Suppressor macrophage (primary cell): ENCODE measurements at places on chromosomes 6 and 20.

GRCh38 chr6:43077981-43078511 is 1.9 kb downstream of the PTK7 start:
- DNase-seq: no peak

- DNase-seq: no peak
Measured at GRCh38 chr6:69780585-69781178, 16.1 kb downstream of the LMBRD1 start.

GRCh38 chr6:16711546-16712254 is 49.6 kb downstream of the ATXN1 start:
- DNase-seq: peak; percentile 50

GRCh38 chr20:44810391-44811149 is at the start of gene RIMS4:
Gene RIMS4 (minus strand): TSS chr20:44810546. CDS start chr20:44810271, 275 bp downstream.
- no peak for DNase-seq

GRCh38 chr20:51528263-51529027 is 14.1 kb downstream of the NFATC2 start:
- DNase-seq: no peak

DNA sequence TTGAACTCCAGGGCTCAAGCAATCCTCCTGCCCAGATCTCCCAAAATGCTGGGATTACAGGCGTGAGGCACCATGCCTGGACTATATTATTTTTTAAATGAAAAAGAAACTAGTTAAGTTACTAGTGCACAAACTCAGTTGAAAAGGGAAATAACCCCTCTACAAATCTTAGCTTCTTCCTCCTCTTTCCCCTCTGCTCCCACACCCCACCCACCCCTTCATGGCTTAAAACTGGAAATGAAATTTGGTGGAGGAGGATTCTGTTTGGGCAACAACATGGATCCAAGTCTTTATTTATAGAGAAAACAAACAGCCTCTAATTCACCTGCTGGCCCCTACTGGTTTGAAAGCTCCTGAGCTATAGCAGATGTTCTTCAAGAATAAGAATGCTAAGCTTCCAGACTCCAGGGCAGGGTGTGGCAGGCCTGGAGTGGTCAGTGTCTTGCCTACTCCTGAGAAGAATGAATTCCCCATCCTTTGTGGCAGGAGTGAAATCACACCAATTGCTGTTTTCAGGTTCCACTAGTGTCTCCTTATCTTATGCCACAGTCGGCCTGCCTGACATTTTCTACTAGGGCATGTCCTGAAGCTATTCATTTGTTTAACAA is 73.5 kb downstream of the ZFP64 start:
- DNase-seq: no peak

DNA sequence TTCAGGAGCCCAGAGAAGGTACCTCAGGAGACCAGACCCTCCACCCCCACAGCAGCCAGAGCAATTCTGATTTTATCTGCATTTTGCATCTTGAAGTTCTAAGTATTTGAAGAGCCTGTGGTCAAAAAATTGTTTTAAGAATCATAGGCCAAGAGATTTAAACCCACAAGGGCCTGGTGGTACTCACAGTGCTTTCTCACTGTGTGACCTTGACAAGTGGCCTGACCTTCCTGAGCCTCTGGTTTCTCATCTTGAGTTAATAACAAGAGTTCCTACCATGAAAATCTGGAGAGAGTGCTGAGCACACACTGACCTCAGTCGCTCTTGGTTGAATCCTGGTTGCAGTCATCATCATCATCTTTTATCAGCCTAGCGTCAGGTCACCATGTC is 45.4 kb upstream of the ID1 start:
- no peak for DNase-seq

DNA sequence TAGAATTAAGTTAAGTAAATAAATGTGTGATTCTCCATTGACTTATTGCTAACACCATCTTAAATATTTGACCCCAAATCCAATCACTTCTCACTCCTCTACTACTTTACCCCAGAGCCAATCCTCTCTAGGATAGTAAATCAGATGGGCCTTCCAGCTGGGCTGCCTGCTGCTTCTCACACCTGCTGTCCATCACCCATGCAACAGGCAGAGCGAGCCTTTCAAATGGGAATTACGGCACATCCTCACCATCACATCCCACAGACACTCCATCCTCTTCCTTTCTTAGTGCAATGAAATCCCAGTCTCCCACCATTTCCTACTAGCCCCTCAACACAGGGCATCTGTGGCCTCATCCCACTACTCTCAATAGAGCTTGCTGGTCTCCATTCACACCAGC is 34.0 kb downstream of the HLA-F start:
- no peak for DNase-seq

GRCh38 chr20:37426978-37427377 is 81.0 kb downstream of the SRC start:
- DNase-seq: no peak

DNA sequence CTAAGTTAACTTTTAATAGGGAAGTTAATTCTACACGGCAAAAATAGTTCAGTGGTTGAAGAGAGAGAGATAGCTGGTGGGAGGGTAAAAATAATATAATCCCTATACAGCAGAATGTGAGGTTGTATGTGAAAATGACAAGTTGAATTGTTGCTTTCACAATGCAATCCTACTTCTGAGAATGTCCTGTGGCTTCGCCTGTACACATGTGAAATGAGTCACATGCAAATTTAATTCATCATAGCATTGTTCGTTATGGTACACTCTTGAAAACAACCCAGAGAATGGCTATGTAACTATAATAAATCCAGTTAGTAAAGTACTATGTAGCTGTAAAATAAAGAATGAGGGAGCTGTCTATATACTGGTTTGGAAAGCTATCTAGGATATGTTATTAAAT is 46.0 kb upstream of the HINT3 start:
- DNase-seq: no peak
